Colonic mucosa (tissue), 4 donors: ENCODE measurements at places on chromosomes 5 and 9. TPM values are rescaled to one million over a fixed set of nuclear protein-coding genes. Genes with fewer than 3 reads are reported as not detected.

DNA sequence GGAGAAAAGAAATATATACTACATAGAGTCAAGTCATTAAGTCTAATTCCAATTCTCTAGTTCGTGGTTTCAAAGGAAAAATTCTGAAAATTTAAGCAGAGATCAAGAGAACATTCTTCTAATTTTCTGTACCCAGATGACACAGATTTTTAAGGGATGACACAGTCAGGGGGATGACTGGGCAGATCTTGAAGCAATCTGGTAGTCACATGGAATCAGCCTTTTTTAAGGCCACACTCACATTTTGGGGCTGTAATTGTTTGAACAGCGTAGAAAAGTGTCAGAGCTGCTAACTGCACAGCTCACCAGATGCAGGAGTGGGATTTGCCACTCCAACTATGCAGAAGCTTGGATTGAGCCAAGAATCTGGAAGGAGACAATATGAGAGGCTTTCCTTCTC lies 20.4 kb downstream of the PDE4D start:
- no peaks in the 10 kb centered on the region for H3K36me3 ChIP-seq
- no peak overlapping the region for H3K27ac ChIP-seq
- H3K4me3 ChIP-seq, result no peak overlapping the region
- no peaks in the 10 kb centered on the region for H3K27me3 ChIP-seq

- H3K36me3 ChIP-seq, result no peaks in the 10 kb centered on the region
- H3K27ac ChIP-seq, result peak overlapping the region; percentile 62
- H3K27me3 ChIP-seq, result peaks cover 25% of the 10 kb centered on the region
- H3K4me1 ChIP-seq, result no peaks in the 10 kb centered on the region
- DNase-seq, result no peak
These were observed 300 bp upstream of the SVEP1 start for GRCh38 chr9:110579862-110580219.

DNA sequence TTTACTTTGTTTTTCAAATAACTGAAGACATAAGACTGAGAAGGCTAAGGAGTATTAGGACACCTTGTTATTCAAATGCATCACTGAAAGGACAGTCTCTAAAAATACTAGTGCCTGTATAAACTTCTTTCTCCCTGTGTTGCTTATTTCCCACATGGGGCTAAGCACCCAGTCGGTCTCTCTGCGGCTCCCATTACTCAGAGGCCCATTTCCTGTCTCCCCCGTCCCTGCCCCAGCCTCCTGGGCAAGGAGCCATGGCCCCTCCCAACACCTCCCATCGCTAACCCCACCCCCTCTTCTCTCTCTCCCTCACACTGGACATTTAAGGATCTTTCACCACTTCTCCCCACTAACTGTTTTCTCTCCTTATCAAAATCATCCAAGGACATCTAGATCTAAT lies 81.9 kb downstream of the EBF1 start:
- H3K4me1 ChIP-seq, result no peaks in the 10 kb centered on the region
- H3K27ac ChIP-seq, result no peak overlapping the region
- H3K27me3 ChIP-seq, result no peaks in the 10 kb centered on the region
- no peaks in the 10 kb centered on the region for H3K36me3 ChIP-seq
- H3K4me3 ChIP-seq, result no peak overlapping the region

DNA sequence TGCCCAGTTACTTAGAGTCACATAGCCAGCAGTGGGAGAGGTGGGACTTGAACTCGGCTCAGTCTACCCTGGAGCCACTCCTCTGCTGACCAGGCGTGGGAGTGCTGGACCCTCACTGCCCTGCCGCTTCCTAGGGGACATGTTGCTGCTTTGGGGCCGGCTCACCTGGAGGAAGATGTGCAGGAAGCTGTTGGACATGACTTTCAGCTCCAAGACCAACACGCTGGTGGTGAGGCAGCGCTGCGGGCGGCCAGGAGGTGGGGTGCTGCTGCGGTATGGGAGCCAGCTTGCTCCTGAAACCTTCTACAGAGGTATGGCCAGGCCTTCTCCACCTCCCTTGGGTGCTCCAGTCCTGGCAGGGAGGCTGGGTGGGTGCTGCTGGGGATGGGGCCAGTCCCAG lies 3.4 kb upstream of the CACFD1 start:
- no peaks in the 10 kb centered on the region for H3K36me3 ChIP-seq
- no peak for DNase-seq
- no peak overlapping the region for H3K4me3 ChIP-seq

- no peak overlapping the region for H3K27ac ChIP-seq
- no peaks in the 10 kb centered on the region for H3K36me3 ChIP-seq
- peaks cover 5% of the 10 kb centered on the region for H3K4me1 ChIP-seq
- H3K4me3 ChIP-seq, result no peak overlapping the region
- no peak for DNase-seq
These were observed 5.6 kb upstream of the AMBP start for GRCh38 chr9:114083666-114084065.

GRCh38 chr5:159359408-159359807 lies 29.1 kb upstream of the IL12B start:
- H3K36me3 ChIP-seq, result no peaks in the 10 kb centered on the region
- no peaks in the 10 kb centered on the region for H3K27me3 ChIP-seq
- DNase-seq, result no peak
- H3K4me3 ChIP-seq, result no peak overlapping the region
- no peak overlapping the region for H3K27ac ChIP-seq
- no peaks in the 10 kb centered on the region for H3K4me1 ChIP-seq

GRCh38 chr5:80182809-80183580 lies 72.9 kb downstream of the SERINC5 start:
- peaks cover 27% of the 10 kb centered on the region for H3K4me1 ChIP-seq
- H3K27ac ChIP-seq, result peak overlapping the region; percentile 74
- H3K36me3 ChIP-seq, result no peaks in the 10 kb centered on the region
- peak; percentile 46 for DNase-seq

GRCh38 chr9:120725907-120726306 lies 11.6 kb upstream of the MEGF9 start:
- no peaks in the 10 kb centered on the region for H3K27me3 ChIP-seq
- H3K27ac ChIP-seq, result no peak overlapping the region
- DNase-seq, result no peak

- H3K36me3 ChIP-seq, result no peaks in the 10 kb centered on the region
- H3K4me3 ChIP-seq, result no peak overlapping the region
- H3K27me3 ChIP-seq, result no peaks in the 10 kb centered on the region
- DNase-seq, result no peak
- no peak overlapping the region for H3K27ac ChIP-seq
These were observed 367.1 kb upstream of the RIOK2 start for GRCh38 chr5:97550164-97550563.

GRCh38 chr9:24449976-24450375 lies 95.7 kb downstream of the IZUMO3 start:
- H3K4me3 ChIP-seq, result no peak overlapping the region
- H3K36me3 ChIP-seq, result no peaks in the 10 kb centered on the region
- no peak for DNase-seq
- no peak overlapping the region for H3K27ac ChIP-seq

DNA sequence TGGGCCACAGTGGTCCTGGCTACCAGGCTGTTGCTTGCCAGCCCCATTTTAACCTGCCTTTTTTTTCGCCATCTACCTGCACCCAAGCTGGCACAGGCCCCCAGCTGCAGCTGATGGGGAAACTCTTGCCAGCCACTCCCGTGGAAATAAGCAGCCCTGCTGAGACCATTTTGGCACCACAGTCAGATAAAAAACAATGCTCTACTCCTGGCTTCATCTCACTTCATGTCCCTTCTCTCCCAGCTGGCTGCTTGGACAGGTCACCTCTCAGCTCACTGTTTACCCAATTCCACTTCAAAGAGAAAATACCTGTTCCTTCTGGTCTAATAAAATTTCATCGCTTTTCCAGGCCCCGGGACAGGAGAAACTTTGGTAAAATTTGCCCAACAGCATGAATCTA lies 322.6 kb upstream of the SLC30A5 start:
- H3K27me3 ChIP-seq, result no peaks in the 10 kb centered on the region
- no peak for DNase-seq
- no peak overlapping the region for H3K4me3 ChIP-seq
- H3K4me1 ChIP-seq, result no peaks in the 10 kb centered on the region
- no peak overlapping the region for H3K27ac ChIP-seq

GRCh38 chr5:168022446-168023169 lies 268.8 kb upstream of the WWC1 start:
- no peak overlapping the region for H3K27ac ChIP-seq
- no peaks in the 10 kb centered on the region for H3K4me1 ChIP-seq
- no peaks in the 10 kb centered on the region for H3K36me3 ChIP-seq
- DNase-seq, result no peak

- H3K27me3 ChIP-seq, result no peaks in the 10 kb centered on the region
- no peak overlapping the region for H3K4me3 ChIP-seq
These were observed 9.7 kb upstream of the RALGDS start for GRCh38 chr9:133130685-133131244.

GRCh38 chr5:41817625-41818301 lies 52.5 kb downstream of the OXCT1 start:
- peak overlapping the region; percentile 39 for H3K27ac ChIP-seq
- no peak overlapping the region for H3K4me3 ChIP-seq
- H3K36me3 ChIP-seq, result no peaks in the 10 kb centered on the region
- H3K27me3 ChIP-seq, result no peaks in the 10 kb centered on the region
- peaks cover 3% of the 10 kb centered on the region for H3K4me1 ChIP-seq

- peak overlapping the region; percentile 87 for H3K4me3 ChIP-seq
- no peaks in the 10 kb centered on the region for H3K36me3 ChIP-seq
- no peaks in the 10 kb centered on the region for H3K27me3 ChIP-seq
- DNase-seq, result peak; percentile 83
- peaks cover 5% of the 10 kb centered on the region for H3K4me1 ChIP-seq
- H3K27ac ChIP-seq, result peak overlapping the region; percentile 98
These were observed 1.1 kb downstream of the GSN start for GRCh38 chr9:121268851-121269641.

DNA sequence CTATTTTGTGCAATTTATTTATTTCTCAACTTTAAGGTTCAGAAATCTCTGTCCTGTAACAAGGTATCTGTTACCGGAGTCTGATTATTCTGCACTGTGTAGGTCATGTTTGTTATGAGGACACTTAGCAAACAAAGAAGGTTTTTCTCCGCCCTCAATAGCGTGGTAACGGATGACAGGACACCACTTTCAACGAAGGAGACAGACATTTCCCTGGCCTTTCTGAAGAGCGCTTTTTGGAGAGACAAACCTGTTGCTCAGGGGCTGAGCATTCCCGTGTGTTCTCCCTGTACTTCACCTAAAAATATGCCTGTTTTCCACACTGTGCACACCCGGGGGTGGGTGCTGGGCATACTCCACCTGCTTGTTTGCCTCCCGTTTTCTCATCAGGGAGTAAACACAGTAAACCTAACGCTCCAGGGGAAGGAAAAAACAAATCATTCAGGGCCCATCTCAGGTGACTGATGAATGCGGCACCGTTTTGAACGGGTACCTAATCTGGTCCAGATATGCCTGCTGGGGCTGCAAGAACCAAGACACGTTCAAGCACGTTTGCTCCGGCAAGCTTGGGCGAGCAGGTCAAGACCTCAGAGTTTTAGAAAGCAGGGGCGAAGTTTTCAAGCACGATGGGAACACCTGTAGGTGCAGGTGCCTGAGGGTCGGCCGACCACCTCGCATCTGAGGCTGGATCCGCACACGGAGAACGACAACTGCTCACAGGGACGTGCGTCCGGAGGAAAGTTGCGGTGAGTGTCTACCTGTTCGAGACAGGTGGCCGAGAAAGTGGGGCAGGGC lies 859 bp downstream of the RETREG1 start:
- H3K36me3 ChIP-seq, result no peaks in the 10 kb centered on the region
- peak; percentile 31 for DNase-seq

DNA sequence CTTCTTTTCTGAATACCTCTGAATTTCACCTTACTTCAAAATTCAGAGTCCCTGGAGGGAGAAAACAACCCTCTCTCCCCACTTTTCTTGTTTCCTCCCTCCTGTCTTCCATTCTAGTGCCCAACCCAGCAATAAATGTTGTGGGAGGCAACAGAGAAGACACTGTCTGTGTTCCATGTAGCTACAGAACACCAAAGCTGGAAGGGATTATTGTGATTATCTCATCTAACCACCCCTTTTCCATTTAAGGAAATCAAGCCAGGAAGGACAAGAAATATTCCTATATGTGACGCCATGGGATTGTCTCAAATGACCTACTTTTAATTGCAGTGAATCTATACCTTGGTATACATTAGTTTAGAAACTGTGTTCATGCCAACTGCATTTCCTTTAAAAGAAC lies 476.6 kb upstream of the TNC start:
- no peak overlapping the region for H3K27ac ChIP-seq
- H3K4me1 ChIP-seq, result no peaks in the 10 kb centered on the region
- no peak overlapping the region for H3K4me3 ChIP-seq
- DNase-seq, result no peak
- no peaks in the 10 kb centered on the region for H3K27me3 ChIP-seq

DNA sequence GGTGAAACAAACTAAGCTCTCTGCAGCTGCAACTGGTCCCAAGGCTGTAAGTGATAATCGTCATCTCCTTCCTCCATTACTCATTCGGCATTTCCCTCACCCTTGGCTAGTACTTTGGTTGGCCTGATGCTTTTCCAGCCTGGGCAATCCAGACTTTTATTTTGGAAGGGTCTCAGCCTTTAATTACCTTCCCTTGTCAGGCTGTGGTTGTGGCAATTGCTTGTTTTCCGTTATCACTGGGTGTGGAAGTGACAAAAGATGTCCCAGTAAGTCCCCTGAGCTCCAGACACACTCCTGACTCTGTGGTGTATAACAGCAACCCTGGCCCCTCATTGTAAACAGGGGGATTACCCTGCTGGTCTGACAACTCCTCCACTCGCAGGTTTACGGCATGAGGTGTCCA lies 6.3 kb upstream of the FAF2 start:
- DNase-seq, result no peak
- no peaks in the 10 kb centered on the region for H3K4me1 ChIP-seq
- no peak overlapping the region for H3K4me3 ChIP-seq
- no peaks in the 10 kb centered on the region for H3K36me3 ChIP-seq
- H3K27ac ChIP-seq, result no peak overlapping the region
- H3K27me3 ChIP-seq, result no peaks in the 10 kb centered on the region

- no peak overlapping the region for H3K4me3 ChIP-seq
- H3K36me3 ChIP-seq, result no peaks in the 10 kb centered on the region
- H3K27me3 ChIP-seq, result no peaks in the 10 kb centered on the region
- DNase-seq, result no peak
These were observed 22.1 kb downstream of the LRRC70 start for GRCh38 chr5:62600560-62601252.

DNA sequence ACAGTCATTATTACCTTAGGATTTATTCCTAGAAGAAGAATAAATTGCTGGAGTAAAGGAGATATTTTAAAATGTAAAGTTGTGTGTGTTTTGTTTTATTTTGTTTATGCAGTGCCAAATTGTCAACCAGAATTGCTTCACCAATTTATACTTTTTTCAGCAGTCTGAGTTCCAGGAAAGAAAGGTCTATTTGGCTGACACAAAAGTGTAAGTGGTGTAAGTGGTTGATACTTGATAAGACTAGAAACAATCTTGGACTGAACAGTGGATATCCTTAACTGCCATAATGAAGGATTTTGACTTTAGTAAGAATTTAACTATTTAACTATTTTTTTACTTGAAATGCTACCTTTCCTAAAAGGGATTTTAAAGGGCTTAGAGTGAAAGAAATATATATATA lies 37.7 kb downstream of the TYRP1 start:
- H3K36me3 ChIP-seq, result no peaks in the 10 kb centered on the region
- no peak overlapping the region for H3K4me3 ChIP-seq
- H3K4me1 ChIP-seq, result no peaks in the 10 kb centered on the region
- DNase-seq, result no peak
- H3K27me3 ChIP-seq, result no peaks in the 10 kb centered on the region
- no peak overlapping the region for H3K27ac ChIP-seq

- DNase-seq, result no peak
- H3K4me3 ChIP-seq, result no peak overlapping the region
- H3K4me1 ChIP-seq, result no peaks in the 10 kb centered on the region
- H3K27ac ChIP-seq, result no peak overlapping the region
These were observed 115.1 kb downstream of the ADAMTS6 start for GRCh38 chr5:65366655-65367054.

GARIN3 gene
- not detected for total RNA-seq

SH3PXD2B gene
- total RNA-seq, result 13.2 TPM

NPR3 gene
- 3.0 TPM for total RNA-seq

SLCO6A1 gene
- total RNA-seq, result not detected

POLE3 gene
- 27.0 TPM for total RNA-seq

SERF1A gene
- 3.8 TPM for total RNA-seq

KIAA1958 gene
- total RNA-seq, result 9.0 TPM

THBS4 gene
- total RNA-seq, result 9.1 TPM

ADRB2 gene
- 1.2 TPM for total RNA-seq
